ENCODE measurements at places on chromosomes 16 and 17. TPM values are rescaled to one million over a fixed set of nuclear protein-coding genes. Genes with fewer than 3 reads are reported as not detected.

PDILT gene
- not detected for total RNA-seq

KRTAP3-1 gene
- total RNA-seq, result not detected

KRT20 gene
- total RNA-seq, result not detected

CHST4 gene
- not detected for total RNA-seq

LRRC37A gene
- 2.1 TPM for total RNA-seq

HBA2 gene
- not detected for total RNA-seq

CXCL16 gene
- total RNA-seq, result 0.94 TPM

DNA sequence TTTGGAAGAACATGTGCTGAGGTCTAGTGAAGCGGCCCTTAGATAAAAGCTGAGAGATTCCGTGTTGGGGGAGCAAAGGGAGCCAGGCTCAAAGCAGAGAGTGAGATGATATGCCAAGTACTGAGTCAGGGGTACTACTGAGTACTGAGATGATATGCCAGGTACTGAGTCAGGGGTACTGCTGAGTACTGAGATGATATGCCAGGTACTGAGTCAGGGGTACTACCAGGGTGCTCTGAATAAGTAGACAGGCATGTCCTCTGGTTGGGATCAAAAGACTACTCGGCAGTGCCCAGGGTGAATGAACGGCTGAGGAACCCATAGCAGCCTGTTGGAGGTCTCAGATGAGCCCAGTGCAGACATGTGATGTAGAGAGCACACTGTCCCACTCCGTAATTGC is 239.0 kb downstream of the SOX9 start:
- DNase-seq, result no peak

GRCh38 chr17:43660816-43661493 is 767 bp downstream of the MEOX1 start:
- DNase-seq, result no peak

- no peak for DNase-seq
Measured at GRCh38 chr16:61465285-61465684, 571.0 kb downstream of the CDH8 start.

GRCh38 chr17:41894791-41895331 is 23.9 kb downstream of the ACLY start:
- no peak for DNase-seq

- no peak for DNase-seq
Measured at GRCh38 chr17:72189768-72190593, 69.2 kb downstream of the SOX9 start.

DNA sequence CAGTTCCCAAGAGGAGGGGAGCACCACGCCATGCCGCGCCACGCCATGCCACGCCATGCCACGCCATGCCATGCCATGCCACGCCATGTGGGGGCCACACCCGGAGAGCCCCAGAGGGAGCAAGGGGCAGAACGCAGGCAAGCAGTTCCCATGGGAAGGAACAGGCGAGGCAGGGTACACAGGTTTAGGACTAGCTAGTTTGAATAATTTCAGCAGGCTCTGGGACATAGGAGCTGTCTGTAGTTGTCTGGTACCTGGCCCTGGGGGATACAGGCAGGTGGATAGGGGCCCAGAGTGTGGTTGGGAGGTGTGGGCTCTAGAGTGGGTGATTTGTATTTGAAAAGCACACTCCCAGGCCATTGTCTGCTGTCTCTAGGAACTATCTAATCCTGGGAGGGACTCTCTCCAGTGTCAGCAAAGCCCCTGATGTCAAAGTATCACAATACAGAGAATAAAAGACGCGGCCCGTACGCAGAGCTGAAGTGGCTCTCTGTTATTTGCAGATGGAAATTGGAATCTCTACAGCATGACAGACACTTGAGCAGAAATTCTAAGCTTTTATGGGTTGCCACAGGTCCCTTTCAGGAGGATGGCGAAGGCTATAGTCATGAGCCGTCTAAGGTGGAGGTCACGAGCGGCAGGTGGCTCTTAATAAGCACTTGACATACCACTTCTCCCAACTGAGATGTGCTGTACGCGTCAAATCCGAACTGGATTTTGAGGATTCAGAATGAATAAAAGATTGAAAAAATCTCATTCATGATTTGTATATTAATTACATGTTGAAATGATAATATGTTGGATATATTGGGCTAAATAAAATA is 220.8 kb upstream of the TNRC6C start:
- DNase-seq, result no peak

DNA sequence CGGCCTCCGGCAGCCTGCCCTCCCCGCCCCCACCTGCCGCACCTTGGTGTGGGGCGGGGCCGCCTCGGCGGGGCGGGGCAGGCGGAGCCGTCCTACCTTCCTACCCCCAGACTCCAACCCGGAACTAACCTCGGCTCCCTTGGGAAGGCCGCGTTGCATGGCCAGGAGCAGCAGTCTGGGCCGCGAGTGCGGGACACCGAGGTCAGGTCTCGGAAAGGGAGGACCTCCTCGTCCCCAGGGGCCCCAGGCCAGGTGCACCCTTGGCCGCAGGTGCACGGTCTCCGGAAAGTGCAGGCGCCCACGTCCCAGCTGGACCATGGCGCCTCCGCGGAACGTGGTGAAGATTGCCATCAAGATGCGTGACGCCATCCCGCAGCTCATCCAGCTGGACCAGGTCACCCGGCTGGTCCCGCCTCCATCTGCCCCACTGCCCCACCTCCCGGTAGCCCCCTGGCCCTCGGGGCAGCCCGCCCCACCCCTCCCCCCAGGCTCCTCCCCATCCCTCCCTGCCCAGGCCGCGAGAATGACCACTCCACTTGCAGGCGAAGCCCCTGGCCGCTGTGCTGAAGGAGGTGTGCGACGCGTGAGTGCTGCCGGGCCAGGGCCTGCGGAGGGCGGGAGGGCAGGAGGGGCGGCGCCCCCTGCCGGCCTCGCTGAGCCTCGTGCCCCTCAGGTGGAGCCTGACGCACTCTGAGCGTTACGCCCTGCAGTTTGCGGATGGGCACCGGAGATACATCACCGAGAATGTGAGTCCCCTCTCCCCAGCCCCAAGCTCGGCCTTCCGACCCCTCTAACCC is at the start of gene ELMO3:
Gene ELMO3, plus strand, starts transcription at position 121 of the 797 bp plus-strand sequence. Its CDS starts 196 bp downstream, at position 317.
- no peak for DNase-seq

DNA sequence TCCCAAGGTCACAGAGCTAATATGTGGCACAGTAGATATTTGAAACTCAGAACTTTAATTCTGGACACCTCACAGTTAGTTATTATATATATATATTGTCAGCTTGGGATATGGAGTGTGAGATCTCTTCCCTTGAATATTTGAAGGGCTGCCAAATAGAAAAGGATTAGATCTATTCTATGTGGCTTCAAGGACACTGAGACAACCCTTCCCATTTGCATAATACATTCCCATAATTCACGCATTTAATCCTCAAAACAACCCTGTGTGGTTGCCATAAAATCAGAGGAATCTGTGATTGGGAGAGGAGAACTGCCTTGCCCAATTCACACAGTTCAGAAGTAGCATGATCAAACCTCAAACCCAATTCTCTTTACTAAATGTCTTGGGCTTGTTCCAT is 365.8 kb upstream of the DYNLRB2 start:
- no peak for DNase-seq

GRCh38 chr17:49334744-49335512 is 27.1 kb downstream of the ZNF652 start:
- no peak for DNase-seq

DNA sequence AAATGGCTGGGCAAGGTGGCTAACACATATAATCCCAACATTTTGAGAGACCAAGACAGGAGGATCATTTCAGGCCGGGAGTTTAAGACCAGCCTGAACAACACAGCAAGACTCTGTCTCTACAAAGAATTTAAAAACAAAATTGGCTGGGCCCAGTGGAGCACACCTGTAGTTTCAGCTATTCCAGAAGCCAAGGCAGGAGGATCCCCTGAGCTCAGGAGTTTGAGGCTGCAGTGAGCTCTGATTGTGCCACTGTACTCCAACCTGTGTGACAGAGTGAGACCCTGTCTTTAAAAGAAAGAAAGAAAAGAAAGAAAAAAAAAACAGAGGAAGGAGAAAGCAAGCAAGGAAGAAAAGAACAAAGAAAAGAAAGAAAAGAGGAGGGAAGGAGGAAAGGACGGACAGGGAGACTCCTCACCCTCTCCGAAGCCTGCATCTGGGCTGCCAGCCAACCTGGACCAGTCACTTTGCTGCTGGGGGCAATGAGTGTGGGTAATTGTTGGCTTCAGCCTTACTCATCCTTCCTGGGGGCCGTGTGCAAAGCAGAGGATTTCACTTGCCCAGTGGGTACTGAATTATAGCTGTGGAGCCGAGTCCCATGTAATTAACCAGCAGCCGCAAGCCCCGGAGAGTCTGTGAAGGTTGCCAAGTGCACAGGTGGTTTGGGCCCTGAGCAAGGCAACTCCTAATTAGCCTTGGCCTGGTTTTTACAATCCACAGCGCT is 6.7 kb upstream of the MT4 start:
- no peak for DNase-seq

- DNase-seq, result peak; percentile 19
Measured at GRCh38 chr16:3963203-3963602, 82.7 kb upstream of the CREBBP start.

DNA sequence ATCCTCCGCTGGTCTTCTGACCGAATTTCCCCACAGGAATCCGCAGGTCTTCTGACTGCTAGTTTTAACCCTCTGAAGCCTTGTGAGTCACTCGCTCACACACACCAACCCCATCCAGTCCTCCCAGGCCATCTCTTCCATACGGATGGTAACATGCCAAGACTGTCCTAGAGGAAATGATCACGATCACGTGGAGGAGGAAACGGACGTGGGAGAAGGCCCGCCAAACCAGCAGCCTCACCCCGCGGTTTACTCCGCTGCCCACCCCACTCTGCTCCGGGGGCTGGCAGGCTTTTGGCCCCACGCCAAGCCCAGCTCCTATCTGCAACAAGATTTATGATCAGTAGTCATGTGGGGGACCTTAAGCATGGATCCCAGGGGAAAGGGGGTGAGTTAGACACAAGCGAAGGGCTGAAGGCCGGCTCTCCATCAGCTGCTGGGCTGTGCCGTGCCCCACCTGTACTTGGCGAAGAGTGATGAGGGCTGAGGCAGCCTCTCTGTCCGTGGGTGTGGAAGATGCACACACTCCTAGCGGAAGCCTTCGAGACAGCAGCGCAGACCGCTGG is 1.5 kb upstream of the FAAP100 start:
- no peak for DNase-seq

- DNase-seq, result no peak
Measured at GRCh38 chr17:77010667-77011066, 130.1 kb upstream of the SEC14L1 start.

- no peak for DNase-seq
Measured at GRCh38 chr17:19386974-19387920, at the start of gene MFAP4. Gene MFAP4, minus strand, starts transcription at chr17:19387190. Its CDS starts 35 bp downstream, at chr17:19387155.

DNA sequence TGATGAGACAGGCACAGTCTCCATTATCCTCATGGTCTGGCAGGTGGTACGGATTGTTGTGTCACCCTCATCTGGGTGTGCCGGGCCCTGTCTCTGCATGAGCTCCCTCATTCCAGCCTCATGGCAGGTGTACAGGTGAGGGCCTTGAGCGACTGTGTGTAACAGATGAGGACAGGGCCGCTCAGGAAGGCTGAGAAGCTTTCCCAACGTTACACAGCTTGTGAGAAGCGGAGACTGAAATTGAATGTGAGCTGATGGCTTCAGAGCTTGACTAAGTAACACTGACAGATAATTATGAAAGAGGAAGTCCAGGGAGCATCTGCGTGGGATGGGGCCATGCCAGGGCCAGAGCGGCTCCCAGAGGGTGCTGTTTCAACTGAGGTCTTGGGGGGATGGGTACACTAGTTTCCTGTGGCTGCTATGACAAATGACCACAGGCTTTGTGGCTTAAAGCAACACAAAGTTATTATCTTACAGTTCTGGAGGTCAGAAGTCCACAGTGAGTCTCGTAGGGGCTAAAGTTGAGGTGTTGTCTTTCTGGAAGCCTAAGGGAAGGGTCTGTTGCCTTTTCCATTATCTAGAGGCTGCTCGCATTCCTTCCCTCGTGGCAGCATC is 36.7 kb downstream of the CMIP start:
- no peak for DNase-seq

- DNase-seq, result no peak
Measured at GRCh38 chr17:77798481-77798880, 160.0 kb upstream of the TNRC6C start.

GRCh38 chr17:61481421-61481820 is 29.2 kb downstream of the TBX4 start:
- DNase-seq, result no peak

DNA sequence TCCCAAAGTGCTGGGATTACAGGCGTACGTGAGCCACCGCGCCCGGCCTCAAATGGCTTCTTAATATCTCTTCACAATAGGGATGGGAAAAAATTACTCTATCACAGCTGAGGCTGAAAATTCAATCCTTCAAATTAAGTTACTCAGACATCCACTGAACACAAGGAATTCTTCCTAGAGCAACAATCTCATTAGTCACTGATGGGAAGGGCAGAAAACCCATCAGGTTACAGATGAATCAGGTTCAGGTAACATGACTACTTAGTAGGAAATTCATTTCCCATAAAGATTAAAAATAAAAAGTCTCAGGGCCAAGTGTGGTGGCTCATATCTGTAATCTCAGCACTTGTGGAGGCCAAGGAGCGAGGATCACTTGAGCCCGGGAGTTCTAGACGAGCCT is 42.5 kb upstream of the ABR start:
- DNase-seq, result no peak

- DNase-seq, result no peak
Measured at GRCh38 chr17:42135151-42135550, 12.5 kb downstream of the HSPB9 start.

DNA sequence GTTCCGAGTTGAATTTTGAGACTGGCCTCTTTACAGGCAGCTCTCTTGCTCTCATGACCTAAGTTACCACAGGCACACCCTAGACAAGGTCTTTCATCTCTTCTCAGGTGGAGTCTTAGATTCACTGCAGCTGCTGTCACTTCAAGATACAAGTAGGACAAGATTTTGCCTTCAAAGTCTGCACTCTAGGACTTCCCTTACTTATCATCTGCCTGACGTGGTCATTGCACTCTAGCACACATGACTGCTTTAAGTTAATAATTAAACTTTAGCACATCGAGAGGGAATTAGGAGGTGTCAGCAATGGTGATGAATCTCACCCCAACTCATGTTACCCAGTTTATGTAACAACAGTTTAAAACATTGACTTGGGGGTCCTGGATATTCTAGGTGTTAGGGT is 25.6 kb downstream of the RNF135 start:
- no peak for DNase-seq

DNA sequence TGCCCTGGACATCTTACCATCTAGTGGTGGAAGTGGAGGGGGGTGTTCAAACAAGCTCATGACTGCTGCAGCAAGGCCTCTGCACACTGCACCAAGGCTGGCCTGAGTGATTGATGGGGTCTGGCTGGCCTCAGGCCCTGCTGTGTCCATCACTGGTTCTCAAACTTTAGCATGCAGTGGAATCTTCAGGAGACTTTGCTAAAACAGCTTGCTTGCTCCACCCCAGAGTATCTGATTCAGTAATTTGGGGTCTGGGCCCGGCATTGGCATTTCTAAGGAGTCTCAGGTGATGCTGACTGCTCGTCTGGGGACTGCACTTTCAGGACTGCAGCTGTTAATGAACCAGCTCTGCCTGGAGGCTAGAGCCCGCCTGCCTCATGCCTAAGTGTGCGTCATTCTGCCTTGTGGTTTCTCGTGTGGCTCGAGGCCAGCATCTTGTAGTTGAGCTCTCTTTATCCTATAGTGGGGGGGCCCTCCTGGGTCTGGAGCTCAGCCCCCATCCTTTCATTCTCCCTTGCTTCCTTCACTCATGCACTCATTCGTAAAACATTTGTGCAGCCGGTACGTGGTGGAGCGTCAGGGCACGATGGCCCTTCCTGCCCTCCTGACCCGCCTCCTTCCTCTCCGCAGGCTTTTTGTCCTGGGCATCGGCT is 4.1 kb downstream of the MGAT5B start:
- no peak for DNase-seq
